Right ventricle myocardium superior (tissue), 1 donor: ENCODE measurements at places on chromosomes 11 and 22.

- no peak for DNase-seq
Observed at GRCh38 chr11:11543656-11544055, 78.1 kb downstream of the GALNT18 start.

- DNase-seq: no peak
Observed at GRCh38 chr11:5071799-5072198, 2.4 kb downstream of the OR52E1 start.

GRCh38 chr11:57639321-57640067 lies 10.2 kb downstream of the YPEL4 start:
- no peak for DNase-seq

DNA sequence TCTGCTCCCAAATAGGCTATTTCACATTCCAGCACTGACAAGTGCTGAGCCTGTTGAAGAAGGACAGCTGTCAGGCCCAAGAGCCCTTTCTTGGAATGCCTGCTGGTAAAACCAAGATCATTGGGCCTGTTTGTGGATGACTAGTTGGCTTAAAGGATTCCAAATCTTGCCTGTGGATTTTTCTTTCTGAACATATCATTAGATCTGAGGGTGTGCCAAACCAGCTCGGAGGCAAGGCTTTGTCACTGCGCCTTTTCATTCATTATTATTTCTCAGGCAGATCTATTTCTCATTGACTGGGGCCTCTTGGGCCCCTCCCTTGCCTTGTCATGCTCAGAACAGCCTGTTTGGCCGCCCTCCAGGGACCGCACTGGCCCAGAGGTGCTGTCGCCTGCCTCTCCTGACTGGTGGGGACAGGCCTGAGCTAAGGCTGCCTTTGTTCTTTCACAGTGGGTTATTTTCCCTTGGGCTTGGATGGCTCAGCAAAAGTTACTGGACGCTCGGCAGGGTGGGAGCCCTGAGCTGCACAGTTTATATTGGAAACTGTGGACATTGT lies 222.7 kb upstream of the SESN3 start:
- peak; percentile 70 for DNase-seq
